Left hindlimb (tissue), 1 donor: ENCODE measurements at places on chromosomes 11 and 22.

GRCh38 chr22:33975841-33976240, 55.6 kb upstream of the LARGE1 start:
- no peak for DNase-seq

DNA sequence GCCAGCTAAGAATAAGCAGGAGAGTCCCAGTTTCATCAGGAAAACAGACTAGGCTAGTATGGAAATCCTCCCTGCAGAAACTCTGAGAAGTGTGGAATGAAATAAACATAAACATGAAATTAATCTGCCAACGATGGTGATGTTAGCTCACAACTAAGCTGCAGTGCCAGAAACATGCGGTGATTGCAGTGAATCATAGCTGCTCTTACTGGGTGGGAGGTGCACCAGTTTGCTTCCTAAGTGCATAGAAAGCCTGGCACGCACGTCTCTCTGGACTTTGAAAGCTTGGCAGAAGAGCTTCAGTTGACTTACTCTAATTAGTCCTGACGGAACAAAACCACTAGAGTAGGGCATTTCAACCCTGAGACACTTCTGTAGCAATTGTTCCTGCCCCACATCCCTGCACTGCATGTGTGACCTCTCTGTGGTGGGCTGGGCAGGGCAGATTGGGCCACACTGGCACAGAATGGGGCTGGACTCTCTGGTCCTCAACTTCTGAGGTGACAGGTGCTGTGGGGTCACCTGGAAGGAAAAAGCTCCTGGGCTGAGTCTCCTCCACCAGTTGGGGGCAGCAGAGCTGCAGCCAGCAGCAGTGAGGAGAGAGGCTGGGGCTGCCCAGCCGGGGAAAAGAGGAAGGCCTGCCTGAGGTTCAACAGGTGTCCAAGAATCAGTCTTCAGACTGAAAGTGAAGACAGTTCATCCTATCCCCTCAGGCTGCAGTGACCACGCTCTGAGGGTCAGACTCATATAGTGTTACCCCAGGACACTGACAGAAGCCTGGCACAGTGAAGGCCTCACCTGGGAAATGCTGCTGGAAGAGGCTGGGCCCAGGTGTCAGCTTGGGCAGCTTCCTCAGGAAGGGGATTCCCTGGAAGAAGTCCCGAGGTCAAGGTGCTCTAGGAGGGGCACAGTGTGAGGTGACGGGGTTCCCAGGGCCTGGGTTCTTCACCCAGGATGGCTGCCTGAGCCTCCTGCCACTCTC, 40.5 kb downstream of the GGTLC2 start:
- no peak for DNase-seq

- no peak for DNase-seq
These were observed 127.1 kb downstream of the EHF start for GRCh38 chr11:34748036-34748435.

GRCh38 chr11:121615501-121615900, 162.7 kb upstream of the SORL1-AS1 start:
- DNase-seq = no peak

GRCh38 chr11:123063826-123064657, 2.1 kb upstream of the HSPA8 start:
- DNase-seq = no peak

GRCh38 chr11:2207773-2208621, 36.4 kb upstream of the TH start:
- DNase-seq = peak; percentile 8

DNA sequence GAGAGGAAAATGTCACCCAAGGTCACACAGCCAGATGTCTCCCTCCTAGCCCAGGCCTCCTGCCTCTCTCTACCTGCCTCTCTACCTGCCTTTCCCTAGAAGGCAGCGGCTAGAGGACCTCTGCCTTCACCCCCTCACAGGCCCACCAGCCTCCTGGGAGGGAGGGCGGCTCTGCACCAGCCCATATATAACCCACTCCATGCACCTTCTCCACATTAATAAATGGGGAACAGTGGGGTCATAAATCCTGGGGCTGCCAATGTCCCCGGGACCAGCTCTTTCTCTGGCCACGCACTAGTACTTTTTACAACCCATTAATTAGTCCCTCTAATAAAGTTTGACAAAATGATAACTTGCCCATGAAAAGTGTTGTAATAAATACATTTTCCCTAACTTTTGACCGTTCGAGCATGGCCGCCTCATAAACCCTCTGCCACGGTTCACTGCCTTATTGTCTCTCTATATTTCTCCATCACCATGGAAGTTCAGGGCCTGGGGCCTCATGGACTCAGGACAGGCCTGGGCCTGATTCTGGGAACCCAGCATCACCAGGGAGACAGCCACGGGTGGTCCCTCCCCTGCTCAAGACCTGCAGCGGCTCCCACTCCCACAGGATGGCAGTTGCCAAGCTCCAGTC, 102.1 kb downstream of the MN1 start:
- no peak for DNase-seq

- no peak for DNase-seq
These were observed 23.3 kb upstream of the PHF21B start for GRCh38 chr22:45033136-45033535.

DNA sequence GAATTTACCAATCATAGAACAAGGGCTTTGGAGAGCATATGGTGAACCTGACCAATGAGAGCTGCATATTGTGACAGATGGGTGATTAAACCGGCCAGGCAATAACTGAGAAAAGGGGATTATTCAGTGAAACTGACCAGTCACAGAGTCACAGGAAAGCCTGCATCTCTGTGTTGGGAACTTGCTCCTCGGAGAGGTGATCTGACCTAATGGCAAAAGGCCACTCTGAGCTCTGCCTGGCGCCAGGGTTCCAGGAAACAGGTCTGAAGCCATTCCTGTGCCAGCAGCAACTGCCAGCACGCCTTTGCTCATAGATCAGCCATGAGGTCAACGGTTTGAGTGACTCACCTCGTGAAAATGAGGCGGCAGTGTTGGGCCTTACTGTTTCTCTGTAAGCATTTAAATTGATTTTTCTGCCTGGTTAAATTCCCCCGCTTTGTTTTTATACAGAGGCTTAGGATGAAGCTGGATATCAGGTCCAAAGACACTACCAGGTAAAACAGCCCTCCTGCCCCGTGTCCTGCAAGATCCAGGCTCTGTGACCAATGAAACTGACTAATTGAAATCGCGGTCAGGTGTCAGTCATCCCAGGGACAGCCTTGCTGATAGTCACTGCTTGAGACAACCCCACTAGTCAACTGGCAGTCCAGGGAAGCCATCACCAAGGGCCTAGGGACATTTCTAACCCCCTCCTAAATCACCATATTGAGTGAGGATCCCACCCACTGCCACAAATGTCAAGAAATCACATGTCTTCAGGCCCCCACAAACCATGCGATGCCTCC, 35.8 kb upstream of the MYOD1 start:
- DNase-seq = no peak

- no peak for DNase-seq
These were observed 3.6 kb downstream of the LDLRAD3 start for GRCh38 chr11:35947437-35947836.

DNA sequence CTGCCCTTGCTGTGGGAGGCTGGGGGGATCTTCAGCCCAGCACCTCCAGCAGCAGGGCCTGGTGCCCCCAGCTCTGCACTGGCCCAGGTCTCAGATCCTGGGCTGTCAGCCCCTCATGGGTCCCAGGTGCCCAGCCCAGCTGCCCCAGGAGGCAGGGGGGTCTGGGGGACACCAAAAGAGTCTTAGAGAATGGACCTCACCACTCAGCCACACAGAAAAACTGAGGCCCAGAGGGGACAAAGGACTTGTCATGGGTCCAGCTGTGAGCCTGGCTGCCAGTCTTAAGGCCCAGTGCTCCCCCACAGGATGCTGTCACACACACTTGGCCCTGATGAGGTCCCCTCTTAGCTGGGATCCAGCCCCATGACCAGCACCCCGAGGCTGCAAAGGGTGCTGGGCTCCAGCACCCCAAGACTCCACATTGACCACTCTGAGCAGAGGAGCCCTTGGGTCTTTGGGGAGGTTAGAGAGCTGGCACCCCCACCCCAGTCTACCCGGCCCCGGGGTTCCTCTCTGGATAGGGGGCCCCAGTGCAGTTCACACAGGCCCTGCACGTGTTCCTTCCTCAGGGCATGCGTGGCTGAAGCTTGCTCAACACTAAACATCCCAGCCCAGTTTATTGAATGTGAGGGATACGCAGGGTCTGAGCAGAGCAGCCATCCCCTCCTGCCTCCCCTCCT, 54.4 kb downstream of the IGLL5 start:
- peak; percentile 12 for DNase-seq

- no peak for DNase-seq
These were observed 188.2 kb upstream of the TBCEL start for GRCh38 chr11:120835601-120836228.

DNA sequence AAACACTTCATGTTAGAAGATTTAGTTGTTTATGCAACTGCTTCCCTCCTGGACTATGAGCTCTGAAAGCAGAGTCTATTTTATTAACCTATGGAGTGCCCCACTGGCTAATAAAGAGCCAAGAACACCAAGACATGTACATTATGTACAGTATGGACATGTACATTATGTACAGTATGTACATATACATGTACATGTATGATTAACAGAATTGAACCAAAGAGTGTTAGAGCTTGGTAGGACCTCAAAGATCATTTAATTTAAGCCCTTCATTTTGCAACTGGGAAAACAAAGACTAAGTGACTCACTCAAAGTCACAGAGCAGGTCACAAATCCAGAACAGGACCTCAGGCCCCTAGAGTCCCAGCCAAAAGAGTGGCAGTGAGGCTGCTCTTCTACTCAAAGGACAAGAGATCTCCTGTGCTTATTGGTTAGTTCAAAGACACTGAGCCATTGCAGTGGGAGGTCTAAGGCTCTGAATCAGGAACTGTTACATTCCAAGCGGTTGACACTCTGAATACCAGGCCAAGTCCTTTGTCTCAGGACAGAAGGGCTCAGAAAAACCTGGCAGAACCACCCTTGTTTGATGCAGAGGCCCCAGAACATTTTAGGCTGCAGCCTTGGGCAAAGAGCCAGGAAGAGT, 103.8 kb downstream of the FAM168A start:
- no peak for DNase-seq

- DNase-seq = no peak
These were observed 212.8 kb downstream of the DSCAML1 start for GRCh38 chr11:117584056-117584830.

- no peak for DNase-seq
These were observed 18.6 kb upstream of the SCGB1A1 start for GRCh38 chr11:62400281-62400680.

DNA sequence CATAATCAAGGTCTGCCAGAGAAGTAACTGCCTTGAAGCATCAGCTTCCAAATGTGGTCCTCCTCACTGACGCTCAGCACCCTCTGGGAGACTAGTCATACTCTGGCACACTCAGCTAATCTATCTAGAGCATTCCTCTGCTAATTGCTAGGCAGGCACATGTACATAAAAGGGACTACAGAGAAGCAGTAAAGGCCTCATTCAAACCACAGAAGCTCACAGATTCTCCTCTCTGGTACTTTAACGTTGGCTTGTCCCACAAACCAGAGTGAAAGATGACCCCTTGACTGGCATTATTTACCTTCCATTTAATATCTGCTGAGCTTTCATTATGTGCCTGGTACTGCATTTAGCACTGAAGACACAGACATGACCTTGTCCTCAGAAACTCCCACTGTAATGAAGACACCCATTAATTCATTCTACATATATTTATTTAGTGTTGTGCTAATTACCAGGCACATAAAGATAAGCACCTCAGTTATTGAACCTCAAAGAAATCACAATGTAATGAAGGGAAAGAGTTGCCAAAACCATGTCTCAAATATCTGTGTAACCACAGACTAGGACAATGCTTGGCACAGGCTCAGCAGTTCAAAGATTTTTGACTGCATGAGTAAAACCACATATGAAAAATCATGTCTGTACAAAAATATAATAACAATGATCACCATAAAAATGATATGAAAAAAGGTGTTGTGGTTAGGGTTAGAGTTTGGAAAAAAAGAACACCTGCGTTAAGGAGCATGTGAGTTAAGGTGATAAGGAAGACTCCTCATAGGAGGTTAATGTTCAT, 550.4 kb downstream of the DLG2 start:
- no peak for DNase-seq

- DNase-seq = no peak
These were observed 5.6 kb downstream of the STARD10 start for GRCh38 chr11:72788241-72788640.

DNA sequence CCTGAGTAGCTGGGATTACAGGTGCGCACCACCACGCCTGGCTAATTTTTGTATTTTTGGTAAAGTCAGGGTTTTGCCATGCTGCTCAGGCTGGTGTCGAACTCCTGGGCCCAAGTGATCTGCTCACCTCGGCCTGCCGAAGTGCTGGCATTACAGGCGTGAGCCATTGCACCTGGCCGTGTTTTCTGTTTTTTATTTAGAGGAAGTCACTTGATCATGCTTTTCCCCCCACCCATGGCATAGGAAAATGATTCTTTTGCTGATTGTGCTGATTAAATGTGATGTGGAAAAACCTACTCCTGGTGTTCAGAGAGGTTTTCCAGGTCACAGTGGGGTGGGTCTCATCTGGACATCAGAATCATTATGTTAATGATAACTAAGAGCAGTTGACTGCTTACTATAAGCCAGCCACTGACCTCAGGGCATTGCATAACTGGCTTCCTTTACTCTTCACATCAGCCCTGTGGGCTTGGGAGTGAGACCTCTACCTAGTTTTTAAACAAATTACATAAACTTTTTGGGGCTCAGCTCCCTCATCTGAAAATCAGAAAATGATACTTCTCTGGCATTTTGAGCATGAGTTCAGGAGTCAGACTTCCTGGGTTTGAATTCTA, 71.0 kb downstream of the PTPRJ start:
- DNase-seq = no peak

DNA sequence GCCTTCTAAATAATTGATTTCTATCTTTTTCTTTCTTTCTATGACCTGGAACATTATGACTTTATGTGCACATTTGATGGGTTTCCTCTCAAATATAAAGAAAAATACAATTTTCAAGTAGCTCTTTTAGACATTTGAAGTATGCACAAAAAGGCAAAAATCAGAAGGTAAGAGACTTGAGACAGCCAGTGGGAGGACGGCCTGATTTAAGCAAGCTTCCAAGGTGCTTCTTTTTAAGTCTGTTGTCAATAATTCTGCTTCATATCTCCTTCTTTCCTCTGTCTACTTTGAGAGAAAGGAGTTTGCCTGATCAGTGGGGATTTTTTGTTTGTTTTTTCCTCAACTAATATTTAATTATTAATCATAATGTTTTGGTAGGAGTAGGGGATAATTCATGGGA, 188.2 kb upstream of the ARHGAP20 start:
- DNase-seq = no peak

GRCh38 chr11:44775366-44775984, 48.7 kb downstream of the TSPAN18 start:
- DNase-seq = no peak
